Activated T-cell treated with anti-CD3 and anti-CD28 coated beads, Interleukin-2, amount 50 U/mL, for 48 hours (primary cell): ENCODE measurements at places on chromosomes 3 and 15.

GRCh38 chr15:71562251-71562650 is 248.1 kb upstream of the NR2E3 start:
- no peak for DNase-seq

GRCh38 chr15:101689901-101690300 is 34.4 kb downstream of the TARS3 start:
- peak; percentile 56 for DNase-seq

DNA sequence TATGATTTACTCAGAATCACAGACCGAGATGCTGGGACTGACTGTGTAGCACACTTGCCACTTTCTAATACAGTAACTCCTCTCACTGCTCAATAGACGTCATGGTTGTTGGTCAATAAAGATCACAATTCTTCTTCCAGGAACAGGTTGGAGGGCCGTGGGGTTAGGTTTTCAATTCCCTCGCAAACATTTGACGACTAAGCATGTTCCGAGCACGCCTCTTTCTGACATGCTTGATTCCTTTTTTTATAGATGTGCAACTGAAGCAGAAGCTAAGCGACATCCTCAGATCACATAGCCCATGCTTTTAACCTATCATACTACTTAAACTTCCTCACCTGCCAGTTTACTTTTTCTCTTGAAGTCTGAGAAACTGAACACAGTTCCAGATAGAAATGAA is 61.0 kb downstream of the GRM7 start:
- no peak for DNase-seq

GRCh38 chr3:30626443-30627180 is 20.2 kb downstream of the TGFBR2 start:
- no peak for DNase-seq

GRCh38 chr15:43775411-43775965 is 1.3 kb downstream of the ELL3 start:
- DNase-seq: no peak

- DNase-seq: no peak
Measured at GRCh38 chr3:123287962-123288302, 86.2 kb downstream of the SEC22A start.
